ENCODE measurements at places on chromosomes 1 and 21.

GRCh38 chr1:221837896-221838295 lies 96.0 kb upstream of the DUSP10 start:
- DNase-seq: no peak

- DNase-seq: no peak
Observed at GRCh38 chr21:38614558-38614957, 116.3 kb upstream of the ERG start.

DNA sequence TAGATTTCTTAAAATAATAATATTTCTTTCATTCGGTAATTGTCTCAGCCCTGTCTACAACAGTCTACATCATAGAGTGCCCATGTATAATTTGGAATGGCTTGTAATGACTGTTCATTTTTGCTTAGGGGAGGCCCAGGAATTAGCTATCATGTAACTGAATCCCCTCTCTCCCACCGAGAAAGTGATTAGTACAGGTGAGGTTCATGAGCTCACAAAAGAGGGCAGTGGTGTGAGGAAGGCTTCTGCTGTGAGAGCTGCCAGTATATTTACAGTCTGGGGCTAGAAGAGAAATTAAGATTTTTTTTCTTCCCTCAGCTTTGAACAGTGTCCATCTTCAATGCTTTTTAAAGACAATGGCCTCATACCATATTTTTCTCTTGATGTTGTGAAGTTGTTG lies 340.7 kb downstream of the ADGRL2 start:
- no peak for DNase-seq

- no peak for DNase-seq
Observed at GRCh38 chr1:244362476-244362875, 89.2 kb downstream of the ADSS2 start.

DNA sequence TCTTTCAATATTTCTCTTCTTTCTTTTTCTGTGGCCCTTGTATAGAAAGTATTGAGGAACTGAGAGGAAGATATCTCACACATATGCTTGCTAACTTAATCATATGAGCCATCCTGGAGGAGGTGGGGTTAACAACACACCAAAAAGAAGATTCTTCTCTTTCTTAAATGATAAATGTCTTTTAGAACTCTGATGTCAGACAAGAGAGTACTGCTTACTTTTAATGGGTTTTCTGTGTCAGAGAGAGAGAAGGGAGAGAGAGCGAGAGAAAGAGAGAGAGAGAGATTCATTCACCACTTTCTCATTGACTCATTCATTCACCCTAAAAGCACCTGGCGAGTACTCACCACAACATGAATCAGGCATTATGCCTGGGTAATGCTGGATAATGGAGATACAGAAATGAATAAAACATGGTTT lies 250.3 kb upstream of the SGIP1 start:
- DNase-seq: no peak

- DNase-seq: no peak
Observed at GRCh38 chr1:42824481-42825035, 7.4 kb upstream of the SVBP start.

DNA sequence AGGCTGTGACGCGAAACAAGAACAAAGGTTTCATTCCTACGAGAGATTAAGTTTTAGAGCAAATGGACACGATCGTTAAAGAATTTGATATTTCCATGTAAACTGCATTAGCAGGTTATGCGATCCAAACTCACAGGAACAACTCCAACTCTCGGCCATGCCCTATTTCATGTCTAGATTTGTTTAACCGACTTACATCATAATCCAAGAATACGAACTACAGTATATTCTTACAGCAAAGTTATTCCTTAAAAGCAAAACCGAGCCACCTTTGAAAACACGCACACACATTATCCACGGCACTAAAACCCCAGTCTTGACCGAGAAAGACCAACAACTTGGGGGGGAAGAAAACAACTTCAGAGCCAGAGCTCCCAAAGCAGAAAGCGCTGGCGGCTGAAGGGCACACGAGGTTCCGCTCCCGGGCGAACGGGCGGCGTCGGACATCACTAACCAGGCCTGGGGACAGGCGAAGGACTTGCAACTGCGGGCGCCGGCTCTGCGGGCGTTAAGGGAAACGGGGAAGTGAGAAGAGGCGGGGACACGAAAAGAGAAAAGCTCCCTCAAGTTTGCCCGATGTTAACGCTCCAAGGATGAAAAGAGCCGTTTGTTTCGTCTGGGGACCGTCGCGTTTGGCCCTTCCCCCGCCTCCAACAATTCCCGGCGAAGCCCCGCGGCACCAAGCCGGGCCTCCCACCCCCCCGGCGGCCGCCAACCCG lies 690 bp downstream of the B3GALNT2 start:
- peak; percentile 6 for DNase-seq

- DNase-seq: no peak
Observed at GRCh38 chr1:187264995-187265602, 436.4 kb downstream of the PLA2G4A start.

- no peak for DNase-seq
Observed at GRCh38 chr1:24195874-24196273, 8.8 kb upstream of the IFNLR1 start.

DNA sequence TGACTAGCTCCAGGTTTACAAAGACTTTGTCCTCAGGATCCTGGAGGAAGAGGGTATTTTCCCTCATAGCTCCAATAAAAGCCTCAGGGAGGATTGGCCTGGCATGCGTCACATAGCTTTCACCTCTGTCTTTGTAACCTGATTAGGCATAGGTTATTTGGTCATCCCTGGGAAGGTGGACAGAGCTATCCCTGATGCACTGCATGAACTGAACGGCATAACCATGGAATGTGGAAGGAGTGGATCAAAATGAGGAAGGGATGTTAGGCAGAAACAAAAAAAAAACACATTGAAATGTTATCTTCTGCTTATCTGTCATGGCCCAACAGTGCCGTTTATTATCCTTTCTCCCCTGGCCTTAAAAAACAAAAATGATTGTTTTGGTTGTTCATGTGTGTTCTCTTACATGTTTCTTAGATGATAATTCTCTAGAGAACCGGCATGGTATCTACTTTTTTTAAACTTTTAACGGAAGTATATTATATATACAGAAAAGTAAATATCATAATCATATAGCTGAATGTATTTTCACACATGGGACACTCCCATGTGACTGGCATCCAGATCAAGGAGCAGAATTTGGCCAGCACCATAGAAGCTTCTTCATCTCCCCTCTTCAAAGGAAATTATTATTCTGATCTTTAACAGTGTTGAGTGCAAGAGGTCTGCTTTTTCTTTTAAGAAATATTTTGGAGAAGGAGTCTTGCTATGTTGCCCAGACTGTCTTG lies 85.3 kb downstream of the RPS6KC1 start:
- no peak for DNase-seq

DNA sequence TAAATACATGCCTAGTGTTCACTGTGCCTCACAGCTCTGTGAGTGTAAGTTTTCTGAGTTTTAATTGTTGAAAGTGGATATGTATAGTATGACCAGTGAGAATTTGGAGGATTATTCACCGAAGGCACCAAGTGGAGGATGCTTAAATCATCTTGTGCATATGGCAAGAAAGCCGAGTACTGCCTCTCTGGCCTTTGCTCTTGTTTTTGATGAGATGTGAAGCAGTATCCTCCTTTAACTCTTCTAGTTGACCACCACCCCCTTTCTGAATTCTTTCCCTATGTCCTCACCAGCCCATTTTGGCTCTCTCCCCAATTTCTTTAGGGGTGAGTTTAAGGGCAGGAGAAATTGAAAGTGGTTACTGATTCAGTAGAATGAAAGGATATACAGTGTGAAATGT lies 130.4 kb downstream of the SYT2 start:
- DNase-seq: no peak

DNA sequence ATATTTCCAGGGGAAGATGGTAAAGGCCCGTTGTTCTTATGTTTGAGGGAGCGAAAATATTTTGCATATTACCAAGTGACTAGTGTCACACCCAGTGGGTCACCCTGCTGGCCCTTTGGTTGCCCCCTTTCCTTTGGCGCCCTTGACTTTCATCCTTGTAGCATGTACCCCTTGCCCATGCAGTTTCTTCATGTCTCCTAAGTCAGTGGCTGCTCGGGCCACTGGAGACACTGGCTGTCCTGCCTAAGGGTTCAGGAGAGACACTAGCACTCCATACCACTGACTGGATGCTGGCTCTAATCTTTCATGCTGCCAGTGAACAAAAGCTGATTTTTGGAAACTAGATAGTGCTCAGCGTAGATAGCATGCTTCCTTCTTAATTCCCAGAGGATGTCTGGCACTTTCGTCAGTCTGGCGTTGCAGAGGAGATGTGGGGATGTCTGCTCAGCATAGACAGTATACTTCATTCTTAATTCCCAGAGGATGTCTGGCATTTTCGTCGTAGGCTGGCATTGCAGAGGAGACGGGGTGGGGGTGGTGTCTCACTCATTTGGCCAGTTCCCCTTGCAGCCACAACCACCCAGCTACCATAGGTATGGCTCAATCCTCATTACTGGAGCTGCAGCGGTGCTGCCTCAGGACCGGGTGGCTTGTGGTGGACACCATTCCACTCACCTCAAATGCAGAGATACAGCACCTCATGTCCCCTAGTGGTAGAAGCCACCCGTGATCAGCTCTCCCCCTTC lies 770.9 kb upstream of the TPTE start:
- no peak for DNase-seq

GRCh38 chr1:20660847-20661206 lies 342 bp downstream of the DDOST start:
- no peak for DNase-seq

DNA sequence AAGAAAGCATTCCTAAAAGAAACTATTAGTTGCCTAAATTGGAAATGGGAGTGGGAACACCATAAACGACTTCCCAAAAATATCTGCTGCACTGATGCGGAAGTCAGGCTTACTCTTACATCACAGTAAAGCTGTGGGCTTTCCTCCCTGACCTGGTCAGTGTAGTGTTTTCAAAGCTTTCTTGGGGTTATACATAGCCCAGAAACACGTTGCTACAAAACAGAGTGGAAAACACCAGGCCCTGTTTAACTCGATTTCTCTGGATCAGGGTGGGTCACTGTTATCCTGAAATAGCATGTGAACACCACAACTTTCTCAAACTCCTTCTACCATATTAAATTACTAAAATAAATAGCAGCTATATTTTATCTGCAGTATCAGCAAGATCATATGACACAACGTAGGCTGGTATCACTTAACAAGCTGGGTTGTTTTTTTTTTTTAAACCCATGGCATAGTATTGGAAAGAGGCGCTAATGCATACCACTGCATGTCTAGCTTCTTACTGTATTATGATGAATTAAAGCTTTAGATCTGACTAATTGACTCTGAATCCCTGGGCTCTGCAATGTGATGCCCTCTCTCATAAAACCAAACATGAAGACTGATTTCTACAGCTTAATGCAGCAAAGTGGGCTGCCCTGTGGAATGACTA lies 184.6 kb downstream of the TGFB2 start:
- DNase-seq: no peak

GRCh38 chr1:82399093-82399492 lies 598.4 kb downstream of the ADGRL2 start:
- DNase-seq: no peak

DNA sequence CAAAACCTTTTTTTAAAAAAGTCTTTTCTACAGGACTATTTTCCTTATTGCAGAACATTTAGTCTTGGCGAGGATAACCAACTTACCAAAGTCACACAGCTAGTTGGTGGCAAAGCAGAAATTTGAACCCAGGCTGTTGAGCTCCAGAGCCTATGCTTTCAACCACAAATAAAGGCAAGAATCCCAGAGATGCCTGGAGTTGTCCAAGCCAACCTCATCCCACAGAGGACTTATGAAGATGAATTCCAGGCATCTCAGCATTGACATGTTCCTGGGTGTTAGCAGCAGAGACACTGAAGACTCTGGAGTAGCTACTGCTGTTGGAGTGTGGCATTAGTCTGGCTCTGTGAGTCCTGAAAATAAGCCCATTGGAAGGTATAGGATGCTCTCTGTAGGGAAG lies 287.6 kb upstream of the C1orf105 start:
- DNase-seq: no peak

- no peak for DNase-seq
Observed at GRCh38 chr1:31871703-31872102, 55.9 kb upstream of the SPOCD1 start.

- DNase-seq: no peak
Observed at GRCh38 chr1:29406814-29407213, 170.5 kb downstream of the PTPRU start.

DNA sequence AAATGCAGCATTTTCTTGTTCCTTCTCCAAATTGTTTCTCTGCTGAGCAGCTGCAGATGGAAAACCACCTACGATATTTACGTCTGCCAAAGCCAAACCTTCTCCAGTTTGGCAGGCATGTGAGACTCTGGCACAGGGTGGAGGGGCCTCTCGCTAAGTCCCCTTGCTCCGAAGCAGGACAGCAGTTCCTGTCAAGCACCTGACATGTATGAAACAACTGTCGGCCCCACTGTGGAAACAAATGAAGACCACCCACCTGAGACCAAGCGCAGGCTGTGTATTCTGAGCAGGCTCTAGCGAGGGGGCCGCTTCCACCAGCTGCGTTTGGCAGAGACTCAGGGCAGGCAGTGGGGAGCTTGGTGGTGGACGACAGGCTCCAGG lies 74.7 kb downstream of the RIPK4 start:
- no peak for DNase-seq

DNA sequence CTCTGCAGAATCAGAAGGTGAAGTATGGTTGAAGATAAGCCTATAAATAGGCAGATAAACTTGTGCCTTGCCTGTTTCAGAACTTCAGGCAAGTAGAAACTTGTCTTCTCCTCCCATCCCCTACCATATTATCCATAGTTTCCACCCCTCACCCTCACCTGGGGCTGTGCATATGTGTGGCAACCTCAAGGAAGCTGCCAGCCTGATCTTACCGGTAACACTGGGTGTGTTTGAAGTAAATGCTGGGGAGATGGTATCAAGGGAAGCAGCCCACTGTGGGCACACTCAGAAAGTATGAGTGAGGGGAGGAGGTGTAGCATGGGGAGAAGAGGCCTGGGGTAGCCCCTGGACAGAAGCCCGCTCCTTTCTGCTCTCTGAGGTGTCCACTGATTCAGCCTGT lies 14.5 kb downstream of the VANGL2 start:
- DNase-seq: no peak

GRCh38 chr1:33255347-33256220 lies 708 bp upstream of the ZNF362 start:
- no peak for DNase-seq

GRCh38 chr21:31838586-31839355 lies 34.0 kb upstream of the HUNK start:
- DNase-seq: no peak

DNA sequence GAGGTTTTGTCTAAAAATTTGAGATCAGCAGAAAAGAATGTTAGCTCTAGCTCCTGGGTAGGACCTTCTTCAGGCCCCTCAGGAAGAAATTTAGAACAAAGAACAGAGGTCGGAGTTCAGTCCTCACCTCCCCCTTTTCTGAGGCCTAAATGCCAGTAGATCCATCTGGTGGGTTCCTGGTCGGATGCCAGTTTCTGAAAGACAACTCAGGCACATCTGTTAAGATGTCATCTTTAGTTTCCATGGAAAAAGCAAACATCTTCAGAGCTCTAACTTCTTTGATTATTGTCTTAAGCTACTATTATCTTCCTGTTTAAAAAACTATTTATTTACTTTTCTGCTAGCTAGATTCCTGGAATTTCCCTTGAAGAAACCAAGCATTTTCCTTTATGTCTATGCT lies 37.1 kb upstream of the USP25 start:
- no peak for DNase-seq

GRCh38 chr1:147152772-147153171 lies 19.5 kb downstream of the PRKAB2 start:
- DNase-seq: no peak

- no peak for DNase-seq
Observed at GRCh38 chr1:114033961-114034360, 54.7 kb downstream of the OLFML3 start.
